NCI-H1930 (cell line): ENCODE measurements at places on chromosomes 1 and 21.

DNA sequence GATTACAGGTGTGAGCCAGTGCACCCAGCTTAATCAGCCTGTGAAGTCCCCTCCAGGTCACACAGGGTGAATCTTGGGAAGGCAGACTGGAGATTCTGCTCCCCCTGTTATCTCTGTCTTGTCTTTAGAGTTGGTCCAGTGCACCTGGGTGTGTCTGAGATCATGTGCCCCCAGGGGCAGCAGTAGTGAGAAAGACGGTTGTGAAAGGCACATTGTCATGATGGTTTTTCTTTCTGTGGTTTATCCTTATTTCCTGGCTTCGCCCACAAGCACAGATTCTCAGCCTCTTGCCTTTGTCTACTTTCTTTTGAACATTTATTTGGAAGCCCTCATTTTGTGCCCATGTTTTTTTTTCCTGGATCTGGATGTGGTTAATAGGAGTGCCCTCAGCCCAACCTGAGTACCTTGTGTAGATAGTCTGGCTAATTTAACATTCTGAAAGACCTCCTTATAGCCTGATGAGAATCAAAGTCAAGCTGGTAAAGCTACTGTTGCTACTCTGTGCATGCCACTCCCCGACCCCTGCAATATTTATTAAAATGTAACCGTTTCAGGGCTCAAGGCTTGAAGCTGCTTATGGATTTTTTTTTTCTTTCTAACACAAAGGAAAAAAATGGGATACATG is 23.7 kb downstream of the UCK2 start:
- DNase-seq, result no peak

GRCh38 chr21:43370888-43371570 is 55.9 kb downstream of the SIK1 start:
- DNase-seq, result no peak

DNA sequence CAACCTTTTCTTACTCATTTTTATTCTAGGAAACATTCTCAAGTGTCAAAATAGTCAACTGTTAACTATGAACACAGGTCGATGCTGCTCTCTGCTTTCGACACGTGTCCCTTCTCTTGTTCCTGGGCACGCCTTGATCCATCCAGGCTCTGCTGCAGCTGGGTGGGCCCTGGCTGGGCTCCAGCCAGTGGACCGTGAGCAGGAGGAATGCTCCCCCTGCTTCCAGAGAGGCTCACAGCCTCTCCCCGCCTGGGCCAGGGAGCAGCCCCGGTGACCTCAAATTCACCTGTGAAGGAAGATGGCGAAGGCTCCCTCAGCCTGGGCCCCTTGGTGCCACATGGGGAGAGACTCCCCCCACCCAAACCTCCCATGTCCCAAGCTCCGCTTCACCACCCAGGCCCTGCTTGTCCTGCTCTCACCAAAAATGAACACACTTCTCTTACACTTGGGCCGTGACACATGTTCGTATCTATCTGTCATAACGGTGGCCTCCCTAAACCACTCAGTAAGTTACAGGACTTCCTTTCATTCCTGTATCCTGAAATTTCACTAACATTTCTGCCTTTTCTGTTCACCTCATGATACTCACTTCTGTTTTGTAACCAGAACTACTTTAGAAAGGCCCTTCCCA is 24.6 kb upstream of the ADARB1 start:
- no peak for DNase-seq

GRCh38 chr1:175794586-175794985 is 51.2 kb upstream of the TNR start:
- DNase-seq, result no peak

- no peak for DNase-seq
These were observed 172.7 kb downstream of the PTPRU start for GRCh38 chr1:29408831-29409605.

- no peak for DNase-seq
These were observed 20.8 kb upstream of the PIK3R3 start for GRCh38 chr1:46153228-46153627.

DNA sequence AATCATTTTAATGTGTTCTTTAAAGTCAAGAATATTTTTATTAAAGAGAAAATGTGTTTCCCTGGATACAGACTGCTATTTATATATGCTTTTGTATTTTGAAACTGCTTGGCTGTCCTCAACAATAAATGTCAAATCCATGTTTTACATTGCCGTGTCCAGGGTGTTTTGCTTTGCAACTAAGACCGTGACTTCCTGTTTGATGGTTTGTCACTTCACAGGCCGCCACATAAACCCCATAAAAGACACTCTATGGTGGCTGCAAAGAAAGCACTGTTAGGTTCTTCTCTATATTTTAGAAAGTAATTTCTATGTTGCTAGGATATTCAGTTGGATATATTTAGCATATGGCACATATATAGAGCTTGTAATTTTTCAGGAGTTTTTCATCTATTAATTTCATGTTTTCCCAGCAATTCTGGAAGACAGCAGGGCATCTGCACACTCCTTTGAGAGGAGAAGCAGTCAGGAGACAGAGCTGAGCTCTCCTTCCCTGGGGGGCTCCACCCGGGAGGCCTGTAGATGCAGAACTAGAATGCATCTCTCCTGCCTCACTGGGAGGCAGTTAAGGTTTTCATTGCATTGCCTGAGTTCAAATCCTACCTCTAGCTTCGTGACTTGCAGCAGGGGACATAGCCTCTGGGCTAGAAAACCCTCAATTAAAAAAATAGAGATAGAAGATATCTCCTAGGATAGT is 33.1 kb downstream of the PRDM2 start:
- DNase-seq, result no peak

DNA sequence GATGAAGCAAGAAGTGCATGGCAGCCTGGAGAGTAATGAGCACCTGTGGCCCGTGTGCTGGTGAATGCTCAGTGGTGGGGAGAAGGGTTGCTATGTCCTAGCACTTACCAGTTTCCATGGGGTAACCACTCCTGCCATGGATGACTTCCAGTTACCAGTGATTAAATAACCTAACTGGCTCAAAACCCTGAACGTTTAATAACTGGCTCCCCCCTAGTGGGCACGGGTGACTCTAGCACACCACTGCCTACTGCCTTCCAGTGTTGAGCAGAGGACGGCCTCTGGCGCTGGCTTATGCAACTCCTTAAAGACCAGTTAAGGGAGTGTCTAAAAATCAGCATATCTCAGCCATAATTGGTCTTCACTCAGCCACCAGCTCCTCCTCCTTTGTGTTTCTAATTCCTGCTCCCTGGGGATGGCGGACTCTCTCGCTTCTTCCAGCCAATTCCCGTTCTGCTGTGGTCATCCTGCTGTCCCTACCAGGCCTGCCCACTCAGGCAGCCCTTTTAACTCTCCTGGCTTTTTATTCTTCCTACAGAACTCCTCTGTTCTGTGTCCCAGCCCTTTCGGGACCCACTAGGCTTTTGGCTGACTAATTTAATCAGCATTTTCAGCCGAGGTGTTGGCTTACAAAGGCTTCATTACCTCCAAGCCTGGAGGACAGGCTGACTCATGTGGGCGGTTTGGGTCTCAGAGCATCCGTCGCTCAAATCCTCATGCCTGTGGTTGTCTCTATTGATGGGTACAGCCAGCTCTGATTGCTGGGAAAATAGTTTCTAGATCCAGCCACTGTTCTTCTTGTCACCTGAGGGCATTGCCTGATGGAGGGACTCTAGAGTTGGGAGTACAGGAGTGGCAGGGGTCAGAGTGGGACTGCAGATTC is 332.4 kb downstream of the CAMTA1 start:
- peak; percentile 18 for DNase-seq

DNA sequence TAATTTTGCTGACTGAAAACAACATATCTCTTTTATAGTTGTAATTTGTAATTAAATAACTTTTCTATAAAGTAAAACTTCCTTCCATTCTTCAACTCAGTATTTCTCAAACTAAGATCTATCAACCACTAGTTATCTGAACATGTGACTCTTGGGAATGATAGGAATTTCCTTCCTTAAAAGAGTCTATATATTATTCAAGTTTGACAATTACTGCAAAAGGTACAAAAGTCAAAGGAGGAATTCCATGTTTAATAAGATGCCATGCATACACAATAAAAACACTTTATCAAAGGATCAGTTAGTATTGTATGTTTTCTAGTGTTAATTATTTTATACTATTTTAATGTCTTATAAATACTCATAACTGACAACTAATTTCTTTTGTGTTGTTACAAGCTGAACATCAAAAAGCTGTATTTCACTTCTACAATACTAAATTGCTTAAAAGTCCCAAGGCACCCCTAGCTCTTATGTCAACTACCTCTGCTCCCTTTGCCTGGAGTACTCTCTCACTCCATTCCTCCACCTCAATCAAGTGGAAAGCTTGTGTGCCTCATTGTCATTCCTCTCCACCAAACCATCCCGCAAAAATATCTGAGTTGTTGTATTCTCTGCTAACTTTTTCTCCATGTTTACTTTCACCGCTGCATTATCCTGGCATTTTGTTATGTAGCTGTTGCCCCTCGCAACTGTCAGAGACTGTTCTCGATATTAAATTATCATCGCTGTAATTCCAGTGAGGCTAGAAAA is 67.9 kb downstream of the SLC44A5 start:
- no peak for DNase-seq

GRCh38 chr21:45032332-45032731 is 42.0 kb upstream of the ADARB1 start:
- DNase-seq, result no peak

DNA sequence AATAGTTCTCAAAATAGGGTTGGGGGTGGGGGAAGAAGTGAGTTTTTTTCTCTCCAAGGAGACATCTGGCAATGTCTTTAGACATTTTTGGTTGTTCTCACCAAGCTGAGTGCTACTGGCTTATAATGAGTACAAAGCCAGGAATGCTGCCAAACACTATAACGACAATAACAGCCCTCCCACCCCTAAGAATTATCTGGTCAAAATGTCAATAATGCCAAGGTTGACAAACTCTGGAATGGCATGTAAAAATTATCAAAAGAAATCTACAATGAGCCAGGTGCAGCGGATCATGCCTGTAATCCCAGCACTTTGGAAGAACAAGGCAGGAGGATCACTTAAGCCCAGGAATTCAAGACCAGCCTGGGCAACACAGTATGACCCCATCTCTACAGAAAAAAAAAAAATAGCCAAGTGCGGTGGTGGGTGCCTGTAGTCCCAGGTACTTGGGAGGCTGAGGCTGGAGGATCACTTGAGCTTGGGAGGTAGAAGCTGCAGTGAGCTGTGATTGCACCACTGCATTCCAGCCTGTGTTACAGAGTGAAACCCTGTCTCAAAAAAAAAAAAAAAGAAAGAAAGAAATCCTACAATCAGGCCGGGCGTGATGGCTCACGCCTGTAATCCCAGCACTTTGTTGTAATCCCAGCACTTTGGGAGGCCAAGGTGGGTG is 2.5 kb downstream of the ATP5PF start:
- no peak for DNase-seq

DNA sequence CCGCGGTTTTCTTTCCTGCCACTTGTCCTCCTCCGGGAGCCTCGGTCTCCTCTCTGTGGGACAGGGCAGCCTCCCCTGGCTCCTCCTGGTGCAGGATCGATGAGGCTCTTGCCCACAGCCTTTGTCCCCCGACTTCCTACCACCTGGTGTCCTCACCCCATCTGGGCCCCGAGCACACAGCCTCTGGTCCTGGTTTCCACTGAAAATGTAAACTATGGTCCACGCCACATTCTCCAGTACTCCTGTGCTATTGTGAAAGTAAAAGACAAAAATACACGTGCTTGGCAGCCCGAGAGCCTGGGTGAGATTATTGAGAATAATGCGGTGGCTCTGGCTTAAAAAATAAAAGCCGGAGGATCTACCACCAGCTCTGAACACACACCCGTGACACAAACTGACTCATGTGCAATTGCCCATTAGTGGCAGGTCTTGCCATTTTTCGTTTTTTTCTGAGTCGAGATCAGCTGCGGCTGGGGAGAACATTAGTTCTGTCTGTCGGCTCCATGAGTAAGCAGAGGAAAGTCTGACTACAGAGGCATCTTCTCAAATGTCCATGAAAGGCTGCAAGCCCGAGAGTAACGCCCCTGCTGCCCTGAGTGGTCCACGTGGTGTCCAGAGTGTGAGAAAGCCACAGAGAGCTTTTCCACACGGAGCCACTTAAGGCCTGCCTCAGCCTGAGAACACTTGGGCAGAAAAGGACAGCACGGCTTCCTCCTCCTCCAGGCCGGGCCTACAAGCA is 5.7 kb upstream of the COL6A2 start:
- DNase-seq, result no peak

GRCh38 chr1:170640581-170640980 is 23.4 kb upstream of the PRRX1 start:
- no peak for DNase-seq

DNA sequence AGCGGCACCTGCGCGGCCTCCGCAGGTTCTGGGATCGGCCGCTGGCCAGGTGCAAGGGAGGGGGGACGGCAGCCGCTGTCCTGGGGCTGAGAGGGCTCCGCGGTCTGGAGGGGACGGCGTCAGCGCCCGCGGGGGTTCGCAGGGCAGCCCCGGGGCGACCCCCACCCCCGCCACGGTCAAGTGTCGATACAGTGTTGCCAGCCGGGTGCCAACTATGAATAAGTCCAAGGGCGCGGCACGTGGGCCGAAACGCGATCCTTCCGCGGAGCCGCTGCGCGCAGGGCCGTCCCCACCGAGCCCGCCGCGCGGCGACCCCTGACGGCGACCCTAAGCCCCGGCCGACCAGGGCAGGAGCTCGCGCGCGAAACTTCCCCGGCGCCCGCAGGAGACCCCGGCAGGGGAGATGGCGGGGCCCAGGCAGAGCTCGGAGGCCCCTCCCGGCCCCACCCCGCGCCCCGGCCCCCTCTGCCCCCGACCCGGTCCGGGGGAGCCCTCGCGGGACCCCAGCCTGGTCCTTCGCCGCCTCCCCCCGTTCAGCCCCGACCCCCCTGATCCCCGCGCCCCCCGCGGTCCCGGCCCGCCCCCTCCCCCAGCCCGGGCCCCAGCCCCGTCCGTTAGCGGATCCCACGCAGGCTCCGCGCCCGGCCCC is 586 bp upstream of the AGPAT3 start:
- DNase-seq, result peak; percentile 56

DNA sequence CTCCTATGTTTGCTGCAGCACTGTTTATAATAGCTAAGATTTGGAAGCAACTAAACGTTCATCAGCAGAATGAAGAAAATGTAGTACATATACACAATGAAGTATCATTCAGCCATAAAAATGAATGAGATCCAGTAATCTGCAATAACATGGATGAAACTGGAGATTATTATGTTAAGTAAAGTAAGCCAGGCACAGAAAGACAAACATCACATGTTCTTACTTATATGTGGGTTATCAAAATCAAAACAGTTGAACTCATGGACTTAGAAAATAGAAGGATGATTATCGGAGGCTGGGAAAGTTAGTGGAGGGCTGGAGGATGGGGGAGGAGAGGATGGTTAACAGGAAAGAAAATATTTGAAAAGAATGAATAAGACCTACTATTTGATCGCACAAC is 1017.6 kb downstream of the KCNT2 start:
- DNase-seq, result no peak

GRCh38 chr1:9823943-9824701 is at the start of gene CLSTN1:
Gene CLSTN1 (minus strand): TSS chr1:9823965. CDS start chr1:9823733, 232 bp downstream.
- DNase-seq, result peak; percentile 87
